Activated CD4-positive, alpha-beta T cell treated with anti-CD3 and anti-CD28 coated beads, Interleukin-2, amount 50 U/mL, for 16 hours (primary cell): ENCODE measurements at places on chromosomes 1 and 21.

- DNase-seq: no peak
Observed at GRCh38 chr1:8903908-8904650, 25.6 kb upstream of the ENO1 start.

DNA sequence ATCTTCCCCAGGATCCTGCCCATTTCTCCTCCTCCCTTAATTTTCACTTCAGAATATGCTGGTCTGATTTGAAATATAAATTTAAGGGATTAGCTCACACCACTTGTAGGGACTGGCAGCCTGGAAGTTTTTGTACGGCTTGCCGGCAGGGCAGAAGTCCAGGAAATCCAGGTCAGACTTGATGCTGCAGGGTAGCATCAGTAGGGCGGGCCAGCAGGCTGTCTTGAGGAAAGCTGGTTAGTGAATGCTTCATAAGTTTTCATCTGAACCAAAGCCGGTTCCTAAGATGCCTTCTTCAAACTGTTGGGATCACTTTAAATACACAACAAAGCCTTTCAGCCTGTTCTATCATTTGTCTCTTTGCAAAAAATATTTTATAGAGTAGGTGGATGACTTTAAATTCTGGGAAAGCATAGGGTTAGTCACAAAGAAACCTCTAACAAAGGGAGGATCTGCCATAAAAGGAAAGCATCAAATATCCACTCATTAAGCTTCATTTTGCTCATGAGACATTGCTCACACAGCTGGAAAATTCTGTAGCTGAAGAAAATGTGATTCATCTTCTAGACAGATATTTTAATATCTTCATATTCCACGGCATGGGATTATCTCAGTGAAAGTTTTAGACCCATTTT, 90.7 kb upstream of the GFI1 start:
- peak; percentile 32 for DNase-seq

GRCh38 chr1:229368347-229368746, 25.5 kb upstream of the CCSAP start:
- DNase-seq: no peak

DNA sequence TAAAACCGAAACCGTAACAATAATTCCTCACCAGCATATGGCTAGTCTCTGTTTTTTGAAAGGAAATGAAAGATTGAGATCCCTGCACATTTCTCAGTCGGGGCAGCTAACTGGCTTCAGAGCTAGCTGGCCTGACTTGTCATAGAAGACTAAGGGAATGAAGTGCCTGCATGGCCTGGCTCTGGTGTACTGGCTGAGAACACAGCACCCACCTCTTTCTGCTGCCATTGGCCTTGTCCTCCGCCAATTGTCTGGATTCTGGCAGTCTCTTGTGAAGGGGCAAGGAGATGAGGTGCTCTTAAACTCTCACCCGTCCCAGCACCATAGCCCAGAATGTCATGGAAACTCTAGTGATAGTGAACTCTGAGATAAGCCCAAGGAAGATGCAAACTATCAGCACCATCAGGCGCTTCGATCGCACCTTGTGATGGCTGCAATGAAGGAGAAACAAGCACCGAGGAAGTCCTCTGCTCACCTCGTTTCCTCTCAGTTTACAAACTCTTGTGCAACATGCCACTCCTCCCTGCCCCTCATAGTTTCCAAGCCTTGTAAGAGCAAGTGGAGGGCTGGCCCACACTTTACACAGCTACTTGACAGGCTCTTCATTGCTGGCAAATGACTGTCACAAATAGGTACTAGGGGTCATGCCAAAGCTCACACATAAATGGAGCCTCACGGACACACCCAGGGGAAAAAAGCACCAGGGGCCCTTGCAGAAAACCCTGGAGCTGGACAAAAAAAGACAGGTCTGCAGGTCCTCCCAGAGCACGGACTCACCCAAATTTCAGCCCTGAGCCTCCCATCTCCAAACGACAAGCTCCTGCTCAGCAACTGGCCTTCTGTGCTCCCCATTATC, 16.4 kb downstream of the INPP5B start:
- DNase-seq: peak; percentile 34

GRCh38 chr1:31400393-31400792, 12.6 kb upstream of the SERINC2 start:
- no peak for DNase-seq

DNA sequence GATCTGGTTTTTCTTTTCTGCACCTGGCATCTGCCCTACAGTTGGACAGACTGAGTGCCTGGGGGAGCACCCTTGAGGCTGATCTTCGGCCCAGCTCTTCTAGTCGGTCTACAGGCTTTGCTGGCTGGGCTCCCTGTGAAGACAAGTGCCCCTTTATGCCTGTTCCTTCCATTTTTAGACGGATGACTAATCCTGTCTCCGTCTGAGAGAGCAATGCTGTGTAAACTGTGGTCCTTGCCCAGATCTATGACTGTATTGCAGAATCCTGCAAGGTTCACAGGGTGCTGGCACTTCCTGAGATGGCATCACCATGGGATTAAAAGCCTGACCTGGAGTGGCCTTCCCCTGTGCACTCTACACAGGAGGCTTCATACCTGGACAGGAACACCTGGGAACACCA, 47.6 kb upstream of the SAMD13 start:
- DNase-seq: no peak

DNA sequence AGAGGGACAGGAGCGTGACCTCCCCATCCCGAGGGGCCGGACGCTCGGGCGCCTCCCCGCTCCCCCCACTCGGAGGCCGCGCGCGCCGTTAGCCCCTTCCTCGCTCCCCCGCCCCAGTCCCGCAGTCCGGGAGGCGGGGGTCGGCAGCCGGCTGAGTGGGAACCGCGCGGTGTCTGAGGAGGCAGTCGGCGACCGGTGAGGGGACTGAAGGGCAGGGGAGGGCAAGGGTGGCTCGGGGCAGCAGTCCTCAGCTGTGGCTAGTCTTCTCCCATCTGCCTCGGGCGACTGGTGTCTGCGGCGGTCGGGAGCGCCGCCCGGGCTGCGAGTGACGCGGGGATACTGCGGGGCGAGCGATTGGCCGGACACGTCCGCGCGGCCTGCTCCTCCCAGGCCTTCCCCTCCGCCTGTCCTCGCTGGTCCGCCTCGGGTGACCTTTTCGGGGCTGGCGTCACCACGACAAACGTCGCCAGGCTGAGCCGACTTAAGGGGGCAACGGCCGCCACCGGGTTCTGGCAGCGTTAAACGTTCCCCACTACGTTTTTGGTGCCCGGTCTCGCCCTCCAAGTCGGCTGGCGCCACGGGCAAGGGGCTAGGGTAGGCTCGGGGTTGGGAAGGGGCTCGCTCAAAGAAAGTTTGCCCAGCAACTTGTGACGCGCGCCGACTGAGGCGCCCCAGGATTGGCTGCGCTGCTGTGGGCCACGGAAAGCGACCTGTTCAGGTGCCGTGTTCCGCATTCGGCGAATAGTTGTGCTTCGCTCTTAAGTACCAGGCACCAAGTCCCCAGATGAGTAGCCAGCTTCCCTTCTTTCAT, 538 bp downstream of the ZNF672 start:
- DNase-seq: peak; percentile 90

DNA sequence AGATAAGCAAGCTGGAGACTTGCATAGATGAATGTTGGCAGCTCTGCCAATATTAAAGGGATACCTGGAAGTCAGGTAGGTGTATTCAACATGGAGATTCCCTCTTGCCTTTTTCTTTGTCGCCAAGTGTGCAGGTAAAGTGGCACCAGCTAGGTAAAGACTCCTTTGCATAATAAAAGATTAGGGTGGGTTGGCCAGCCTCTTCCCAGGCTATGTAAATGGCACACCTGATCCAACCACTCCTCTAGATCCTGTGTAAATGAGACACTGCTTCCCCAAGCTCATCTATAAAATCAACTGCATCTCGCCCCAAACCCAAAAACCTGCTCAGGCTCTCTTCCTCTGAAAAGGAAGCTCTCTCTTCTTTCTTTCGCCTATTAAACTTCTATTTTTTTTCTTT, 100.8 kb upstream of the DSCAM start:
- DNase-seq: no peak

GRCh38 chr1:153734396-153735089, 6.7 kb downstream of the INTS3 start:
- DNase-seq: no peak
